ENCODE measurements at places on chromosomes 6 and 20. TPM values are rescaled to one million over a fixed set of nuclear protein-coding genes. Genes with fewer than 3 reads are reported as not detected.

The GSTA1 gene
- polyA plus RNA-seq: 0.10 TPM

The ARMH2 gene
- polyA plus RNA-seq: 0.35 TPM

The ADGRF5 gene
- 5.2 TPM for polyA plus RNA-seq

The CCM2L gene
- 71.1 TPM for polyA plus RNA-seq

The CFAP61 gene
- polyA plus RNA-seq: not detected

The GRM1 gene
- polyA plus RNA-seq: not detected

The GPR6 gene
- not detected for polyA plus RNA-seq

The RIMS1 gene
- not detected for polyA plus RNA-seq

The ASCC3 gene
- polyA plus RNA-seq: 12.1 TPM

- H3K36me3 ChIP-seq: no peaks in the 10 kb centered on the region
- no peak overlapping the region for H3K27ac ChIP-seq
- no peak for DNase-seq
- H3K27me3 ChIP-seq: no peaks in the 10 kb centered on the region
- H3K4me3 ChIP-seq: no peak overlapping the region
These were observed 10.3 kb upstream of the RALY start for GRCh38 chr20:33983371-33983770.

GRCh38 chr6:151537556-151537955, 43.7 kb downstream of the CCDC170 start:
- H3K4me1 ChIP-seq: no peaks in the 10 kb centered on the region
- peak overlapping the region; percentile 14 for H3K27ac ChIP-seq
- no peak overlapping the region for H3K4me3 ChIP-seq
- no peak for DNase-seq
- H3K36me3 ChIP-seq: no peaks in the 10 kb centered on the region

DNA sequence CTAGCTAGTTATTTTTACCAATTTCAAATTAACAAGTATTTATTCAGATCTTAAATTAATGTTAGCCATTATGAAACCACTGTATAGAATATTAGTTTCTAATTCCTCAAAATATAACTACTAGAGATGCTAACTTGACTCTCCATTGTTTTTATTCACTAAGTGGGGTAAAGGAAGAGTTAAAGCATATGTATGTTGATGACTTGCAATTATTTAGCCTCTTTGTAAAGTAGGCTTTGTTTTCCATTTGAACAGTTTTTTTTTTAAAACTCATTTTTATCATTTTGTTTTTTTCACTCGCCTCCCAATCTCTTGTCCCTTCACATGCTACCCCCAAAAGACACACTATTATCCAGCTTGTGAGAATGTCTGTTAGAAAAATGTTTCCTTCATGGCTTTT, 3.3 kb downstream of the FAM162B start:
- peaks cover 11% of the 10 kb centered on the region for H3K4me1 ChIP-seq
- no peaks in the 10 kb centered on the region for H3K36me3 ChIP-seq
- H3K27ac ChIP-seq: no peak overlapping the region
- H3K27me3 ChIP-seq: peaks cover 34% of the 10 kb centered on the region
- no peak for DNase-seq

GRCh38 chr6:15551798-15552197, 111.0 kb downstream of the DTNBP1 start:
- no peaks in the 10 kb centered on the region for H3K27me3 ChIP-seq
- DNase-seq: peak; percentile 83
- peaks cover 24% of the 10 kb centered on the region for H3K4me1 ChIP-seq
- no peaks in the 10 kb centered on the region for H3K36me3 ChIP-seq

GRCh38 chr20:64196847-64197306, 32.6 kb downstream of the MYT1 start:
- no peak for DNase-seq
- no peaks in the 10 kb centered on the region for H3K4me1 ChIP-seq
- no peak overlapping the region for H3K27ac ChIP-seq
- no peaks in the 10 kb centered on the region for H3K36me3 ChIP-seq
- peaks cover 5% of the 10 kb centered on the region for H3K27me3 ChIP-seq

- H3K27ac ChIP-seq: no peak overlapping the region
- H3K36me3 ChIP-seq: no peaks in the 10 kb centered on the region
- H3K27me3 ChIP-seq: no peaks in the 10 kb centered on the region
- no peaks in the 10 kb centered on the region for H3K4me1 ChIP-seq
- no peak for DNase-seq
These were observed 35.0 kb upstream of the RNF24 start for GRCh38 chr20:4050203-4050980.

- H3K27ac ChIP-seq: peak overlapping the region; percentile 56
- DNase-seq: no peak
- H3K27me3 ChIP-seq: no peaks in the 10 kb centered on the region
- H3K36me3 ChIP-seq: no peaks in the 10 kb centered on the region
- H3K4me1 ChIP-seq: no peaks in the 10 kb centered on the region
- no peak overlapping the region for H3K4me3 ChIP-seq
These were observed 1274.9 kb upstream of the GJE1 start for GRCh38 chr6:140857739-140858380.

DNA sequence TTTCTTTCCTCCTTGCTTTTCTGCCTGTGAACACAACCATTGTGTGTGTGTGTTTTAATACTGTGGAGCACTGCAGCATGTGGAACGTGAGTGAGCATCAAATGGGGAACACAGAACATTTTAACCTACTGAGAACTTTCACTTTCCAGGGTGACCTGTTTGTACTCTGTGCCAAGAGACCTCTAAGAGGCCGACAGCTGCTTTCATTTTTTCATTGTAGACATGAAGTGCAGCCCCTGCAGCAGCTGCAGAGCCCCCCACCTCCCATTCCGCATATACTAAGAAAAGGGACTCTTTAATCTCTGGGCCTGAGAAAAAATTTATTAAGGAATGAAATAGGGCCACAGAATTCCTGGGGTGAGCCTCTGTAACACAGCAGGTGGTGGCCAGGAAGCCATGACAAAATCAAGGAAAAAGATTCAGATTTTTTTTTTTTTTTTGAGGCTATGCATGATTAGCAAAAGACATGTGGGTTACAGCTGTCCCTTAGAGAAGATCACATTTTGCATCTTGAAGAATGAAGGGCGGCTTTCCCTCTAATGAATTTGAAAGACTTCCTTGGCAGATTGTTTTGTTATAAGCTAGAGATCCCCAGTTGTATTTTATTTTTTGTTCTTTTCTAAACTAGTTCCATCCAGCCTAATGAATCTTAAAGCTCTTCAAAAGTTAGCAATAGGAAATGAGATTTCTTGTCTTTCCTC, 503.4 kb downstream of the CD109 start:
- no peaks in the 10 kb centered on the region for H3K27me3 ChIP-seq
- DNase-seq: no peak
- no peaks in the 10 kb centered on the region for H3K4me1 ChIP-seq
- no peak overlapping the region for H3K4me3 ChIP-seq

- H3K4me1 ChIP-seq: no peaks in the 10 kb centered on the region
- no peak overlapping the region for H3K4me3 ChIP-seq
- H3K27ac ChIP-seq: no peak overlapping the region
- no peaks in the 10 kb centered on the region for H3K36me3 ChIP-seq
- no peak for DNase-seq
- H3K27me3 ChIP-seq: no peaks in the 10 kb centered on the region
These were observed 618.9 kb upstream of the GJE1 start for GRCh38 chr6:141513830-141514229.

DNA sequence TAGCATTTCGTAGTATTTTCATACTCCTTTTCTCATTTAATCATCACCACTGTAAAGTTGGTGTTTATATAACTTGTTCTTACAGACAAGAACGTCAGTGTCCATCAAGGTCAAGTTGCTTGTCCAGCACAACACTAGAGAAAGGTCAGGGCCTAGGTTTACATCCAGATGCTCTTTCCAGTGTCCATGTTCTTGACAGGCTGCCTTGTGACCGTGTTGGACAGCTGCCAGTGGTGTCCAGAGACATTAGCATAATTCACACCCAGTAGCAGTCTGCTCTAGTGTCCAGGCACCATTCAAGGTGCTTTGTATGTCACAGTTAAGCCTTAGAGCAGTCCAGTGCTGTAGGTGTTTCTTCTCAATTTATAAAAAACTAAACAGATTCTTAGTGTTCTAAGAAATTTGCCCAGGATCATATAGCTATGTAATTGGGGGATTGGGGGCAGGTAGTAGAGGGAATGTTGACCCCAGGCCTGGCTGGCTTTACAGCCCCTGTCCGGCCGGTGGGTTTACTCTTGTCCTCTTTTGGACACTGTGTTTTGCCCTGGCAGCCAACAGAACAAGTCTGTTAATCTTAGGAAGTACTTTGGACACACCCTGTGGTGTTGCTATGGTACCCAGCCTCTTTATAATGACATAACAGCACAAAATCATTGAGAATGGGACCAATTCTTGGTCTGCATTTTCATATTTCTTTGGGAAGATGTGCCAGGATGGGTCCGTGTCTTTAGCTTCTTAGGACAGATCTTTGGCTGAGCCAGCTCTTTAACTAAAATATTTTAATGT, 8.0 kb downstream of the STK35 start:
- H3K4me1 ChIP-seq: peaks cover 82% of the 10 kb centered on the region
- H3K27ac ChIP-seq: no peak overlapping the region
- H3K27me3 ChIP-seq: no peaks in the 10 kb centered on the region
- H3K36me3 ChIP-seq: peaks cover 33% of the 10 kb centered on the region

GRCh38 chr20:5844063-5844681, 94.0 kb downstream of the SHLD1 start:
- H3K4me3 ChIP-seq: no peak overlapping the region
- no peaks in the 10 kb centered on the region for H3K27me3 ChIP-seq
- H3K4me1 ChIP-seq: peaks cover 18% of the 10 kb centered on the region
- H3K36me3 ChIP-seq: no peaks in the 10 kb centered on the region
- H3K27ac ChIP-seq: no peak overlapping the region

DNA sequence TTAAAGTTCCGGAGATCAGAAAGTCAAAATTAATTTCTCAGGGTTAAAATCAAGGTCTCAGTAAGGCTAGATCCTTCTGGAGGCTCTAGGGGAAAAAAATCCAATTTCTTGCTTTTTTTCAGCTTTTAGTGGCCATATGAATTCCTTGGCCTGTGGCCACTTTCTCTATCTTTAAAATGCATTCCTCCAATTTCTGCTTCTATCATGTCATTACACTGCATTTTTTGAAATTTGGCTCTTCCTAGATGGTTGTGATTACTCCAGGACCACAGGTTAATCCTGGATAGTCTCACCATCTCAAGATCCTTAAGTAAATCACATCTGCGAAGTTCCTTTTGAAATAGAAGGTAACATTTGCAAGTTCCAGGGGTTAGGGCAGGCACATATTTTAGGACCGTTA, 1294.9 kb upstream of the CITED2 start:
- no peaks in the 10 kb centered on the region for H3K27me3 ChIP-seq
- H3K36me3 ChIP-seq: no peaks in the 10 kb centered on the region
- no peak overlapping the region for H3K27ac ChIP-seq
- no peak for DNase-seq

- H3K4me1 ChIP-seq: peaks cover 79% of the 10 kb centered on the region
- no peak for DNase-seq
- H3K36me3 ChIP-seq: no peaks in the 10 kb centered on the region
- H3K27me3 ChIP-seq: no peaks in the 10 kb centered on the region
These were observed 24.6 kb downstream of the PMEPA1 start for GRCh38 chr20:57685146-57685758.

GRCh38 chr20:63178889-63179686, 36.8 kb downstream of the YTHDF1 start:
- peaks cover 56% of the 10 kb centered on the region for H3K4me1 ChIP-seq
- H3K27ac ChIP-seq: no peak overlapping the region
- H3K4me3 ChIP-seq: peak overlapping the region; percentile 46
- peak; percentile 87 for DNase-seq
- H3K27me3 ChIP-seq: peaks cover 11% of the 10 kb centered on the region

GRCh38 chr6:167731216-167731615, 95.5 kb upstream of the AFDN start:
- no peak overlapping the region for H3K4me3 ChIP-seq
- H3K27me3 ChIP-seq: no peaks in the 10 kb centered on the region
- H3K36me3 ChIP-seq: no peaks in the 10 kb centered on the region

- H3K36me3 ChIP-seq: no peaks in the 10 kb centered on the region
- DNase-seq: no peak
- H3K27ac ChIP-seq: peak overlapping the region; percentile 79
- H3K27me3 ChIP-seq: no peaks in the 10 kb centered on the region
These were observed 70.1 kb downstream of the SLX4IP start for GRCh38 chr20:10504994-10505730.

- H3K27ac ChIP-seq: no peak overlapping the region
- no peak for DNase-seq
- no peaks in the 10 kb centered on the region for H3K36me3 ChIP-seq
- H3K4me1 ChIP-seq: peaks cover 6% of the 10 kb centered on the region
These were observed 96.2 kb upstream of the BTN3A2 start for GRCh38 chr6:26268659-26269402.

DNA sequence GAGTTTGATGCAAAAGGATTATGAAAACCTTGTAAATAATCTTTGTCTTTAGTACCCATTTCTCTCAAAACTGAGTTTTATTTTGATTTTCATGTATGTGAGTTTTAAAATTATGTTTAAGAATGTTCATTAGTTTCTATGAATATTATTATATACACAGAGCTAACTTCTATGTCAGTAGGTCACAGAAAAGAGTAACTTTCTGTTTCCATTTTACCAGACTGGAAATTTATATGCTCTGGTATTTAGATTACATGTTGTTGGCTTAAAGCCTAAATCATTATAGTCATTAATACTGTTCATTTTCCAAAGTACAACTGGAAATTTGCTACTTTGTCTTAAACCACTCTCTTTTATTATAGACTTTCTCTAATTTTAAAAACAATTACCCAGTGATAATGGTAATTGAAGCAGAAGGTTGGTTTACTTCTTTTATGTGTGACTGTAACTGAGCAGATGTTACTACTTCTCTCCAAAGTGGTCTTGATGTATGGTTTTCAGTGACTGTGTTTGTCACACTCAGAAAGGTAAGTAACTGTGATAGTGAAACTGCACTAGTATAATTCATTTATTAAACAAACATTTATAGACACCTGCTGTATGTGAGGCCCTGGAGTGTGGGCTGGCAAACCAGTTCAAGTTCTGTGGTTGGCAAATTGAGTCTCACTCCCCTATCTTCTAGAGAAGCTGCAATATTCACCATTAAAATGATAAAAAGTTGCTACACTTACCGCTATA, 13.2 kb downstream of the CRYBG1 start:
- DNase-seq: no peak
- H3K4me3 ChIP-seq: no peak overlapping the region
- no peaks in the 10 kb centered on the region for H3K36me3 ChIP-seq
- no peak overlapping the region for H3K27ac ChIP-seq
- H3K4me1 ChIP-seq: no peaks in the 10 kb centered on the region

DNA sequence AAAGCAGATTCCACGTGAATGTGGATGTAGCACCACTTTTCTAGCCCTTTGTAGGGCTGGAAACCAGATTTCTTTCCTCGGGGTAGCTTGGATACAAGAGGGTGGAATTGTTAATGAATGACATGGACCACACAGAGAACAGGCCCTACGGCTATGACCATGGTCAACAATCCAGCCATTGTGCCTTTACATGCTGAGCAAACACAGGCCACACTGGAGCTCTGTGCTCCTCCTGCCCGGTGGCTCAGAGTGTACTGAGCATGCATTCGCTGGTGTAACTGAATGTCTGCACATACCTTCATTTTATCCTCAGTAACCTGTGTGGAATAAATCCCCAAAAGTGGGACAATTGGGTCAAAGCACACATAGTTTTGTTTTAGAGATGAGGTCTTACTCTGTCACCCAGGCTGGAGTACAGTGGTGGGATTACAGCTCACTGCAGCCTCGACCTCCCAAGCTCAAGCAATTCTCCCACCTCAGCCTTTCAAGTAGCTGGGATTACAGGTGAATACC, 32.8 kb downstream of the LRP11 start:
- no peak for DNase-seq
- H3K4me1 ChIP-seq: no peaks in the 10 kb centered on the region
- H3K4me3 ChIP-seq: no peak overlapping the region
- H3K36me3 ChIP-seq: no peaks in the 10 kb centered on the region
